ENCODE measurements at places on chromosomes 4 and X.

GRCh38 chr4:101777431-101777830 lies 13.1 kb upstream of the BANK1 start:
- DNase-seq = no peak

DNA sequence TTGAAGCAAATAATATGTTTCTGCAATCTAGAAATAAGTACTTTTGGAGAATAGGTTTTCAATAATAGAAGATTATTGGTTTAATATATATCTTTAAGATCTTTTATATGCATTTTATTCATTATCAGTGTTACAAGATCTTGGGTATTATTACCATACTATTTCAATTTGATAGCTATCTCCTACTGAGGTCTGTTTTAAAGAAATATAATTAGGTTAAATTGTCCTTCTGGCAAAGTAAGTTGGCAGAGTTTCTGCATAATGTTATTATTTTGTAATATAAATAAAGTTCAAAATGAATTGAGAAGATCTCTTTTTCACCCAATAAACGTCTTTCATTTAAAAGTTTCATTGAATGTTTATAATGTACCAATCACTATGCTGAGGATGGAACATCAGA lies 443.7 kb downstream of the FAT4 start:
- no peak for DNase-seq

- DNase-seq = no peak
These were observed 653 bp downstream of the PLA2G12A start for GRCh38 chr4:109729117-109729717.

DNA sequence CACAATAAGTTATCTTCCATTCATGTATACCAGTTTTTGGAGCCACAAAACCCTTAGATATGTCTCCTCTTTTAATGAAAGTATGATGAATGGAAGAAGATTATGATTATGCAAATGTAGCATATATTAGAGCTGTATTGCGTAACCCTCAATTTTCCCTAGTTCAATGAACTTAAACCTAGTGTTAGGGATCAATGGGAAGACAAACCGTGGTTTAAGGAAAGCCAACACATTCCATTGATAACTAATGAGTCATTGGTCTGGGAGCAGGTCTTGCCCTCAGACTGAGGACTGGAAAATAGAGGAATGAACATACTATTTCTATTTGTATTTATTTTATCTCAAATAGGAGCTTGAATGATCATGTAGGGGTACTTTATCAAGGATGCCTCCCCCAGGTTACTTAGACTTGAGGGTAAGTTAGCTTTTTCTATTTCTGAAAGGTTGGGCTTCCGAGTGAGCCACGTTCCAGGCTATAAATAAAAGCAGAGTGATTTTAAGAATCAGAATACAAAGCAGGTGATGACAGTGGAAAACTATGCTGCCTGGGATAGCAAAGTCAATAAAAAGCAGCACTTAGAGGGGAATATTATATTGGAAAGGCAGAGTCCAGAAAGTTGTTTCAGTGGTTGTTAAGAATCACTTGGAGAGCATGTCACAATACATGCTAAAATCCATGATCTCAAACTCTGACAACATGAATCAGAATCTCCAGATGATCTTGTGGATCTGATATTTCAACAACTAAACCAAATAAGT lies 356.0 kb downstream of the ADAM29 start:
- DNase-seq = no peak

- no peak for DNase-seq
These were observed 756.3 kb upstream of the ATOH1 start for GRCh38 chr4:93072292-93072691.

- no peak for DNase-seq
These were observed 749.5 kb upstream of the PCDH7 start for GRCh38 chr4:29970626-29971025.

DNA sequence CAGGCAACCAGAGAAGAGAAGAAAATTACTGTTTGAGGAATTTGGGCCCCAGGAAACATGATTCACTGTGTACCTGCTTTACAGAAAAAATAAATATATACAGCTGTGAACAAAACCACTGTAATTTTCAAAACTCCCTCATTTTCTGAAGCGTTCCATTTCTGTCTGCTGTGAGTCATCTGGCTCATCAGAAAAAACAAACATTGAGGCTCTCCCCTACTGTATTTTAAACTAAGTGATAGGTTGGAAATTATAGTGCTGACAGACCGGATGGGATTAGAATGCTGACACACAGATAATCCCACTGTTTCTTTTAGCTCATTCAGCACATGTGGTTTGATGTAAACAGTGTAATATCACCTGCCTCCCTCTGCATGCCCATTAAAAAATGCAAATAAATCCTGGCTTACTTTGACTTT lies 847.0 kb downstream of the TRIML1 start:
- DNase-seq = no peak

- no peak for DNase-seq
These were observed 32.0 kb downstream of the LAS1L start for GRCh38 chrX:65502618-65503017.

- DNase-seq = no peak
These were observed 1.2 kb downstream of the EIF1AX start for GRCh38 chrX:20140420-20140819.

GRCh38 chrX:112866175-112866574 lies 25.5 kb upstream of the AMOT start:
- DNase-seq = no peak

DNA sequence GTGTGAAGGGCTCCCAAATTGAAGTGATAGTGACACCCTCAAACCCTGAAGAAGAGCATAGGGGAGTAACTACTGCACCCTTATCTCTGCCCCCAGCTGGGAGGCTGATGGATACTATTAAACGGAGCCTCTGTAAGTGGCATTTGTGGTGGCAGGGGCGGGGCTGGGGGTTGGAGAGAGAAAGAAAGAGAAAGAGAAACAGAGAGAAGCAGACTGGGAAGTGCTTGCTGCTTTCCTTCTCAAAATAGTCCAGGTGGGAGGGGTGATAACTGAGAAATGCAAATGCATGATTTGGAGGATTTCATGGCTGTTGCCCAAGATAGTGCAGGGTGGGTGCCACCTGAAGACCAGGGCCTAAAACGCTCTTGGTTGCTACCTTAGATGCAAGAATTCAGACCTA lies 253.5 kb upstream of the GATB start:
- DNase-seq = no peak

DNA sequence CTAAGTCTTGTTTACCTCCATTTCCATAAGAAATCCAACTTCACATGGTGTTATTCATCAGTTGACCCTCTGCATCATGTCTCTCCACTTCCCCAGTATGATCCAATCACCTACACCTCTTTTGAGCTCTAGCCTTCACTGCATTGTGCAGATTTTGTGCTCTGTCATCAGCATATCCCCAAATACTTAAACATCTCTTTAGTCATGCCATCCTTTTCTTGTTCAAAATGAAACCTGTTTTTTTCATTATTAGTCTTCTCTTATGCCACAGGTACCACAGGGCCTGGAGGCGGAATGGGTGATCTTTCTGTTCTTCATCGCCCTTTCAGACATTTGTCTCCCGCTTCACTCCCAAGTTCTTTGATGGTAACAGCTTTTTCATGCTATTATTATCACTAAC lies 382.7 kb upstream of the GALNTL6 start:
- no peak for DNase-seq
